ENCODE measurements at places on chromosomes 1 and 21.
A peak's percentile ranks its signal among the peaks of the same experiment; 100 is the strongest.

DNA sequence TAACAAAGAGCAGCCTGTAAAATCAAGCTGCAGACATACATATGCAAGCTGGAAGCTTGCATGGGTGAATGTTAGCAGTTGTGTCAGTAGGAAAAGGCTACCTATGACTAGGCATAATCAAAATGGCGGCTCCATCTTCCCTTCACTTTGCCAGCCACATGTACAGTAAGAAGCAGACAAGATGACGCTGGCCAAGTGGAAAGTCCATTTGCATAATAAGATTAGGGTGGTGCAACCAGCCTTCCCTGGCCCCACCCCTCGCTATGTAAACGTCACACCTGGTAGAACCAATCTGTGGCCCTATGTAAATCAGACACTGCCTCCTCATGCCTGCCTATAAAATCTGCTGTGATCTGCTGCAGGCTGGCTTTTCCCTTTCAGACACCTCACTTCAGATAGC is 171.9 kb upstream of the USP25 start:
- no peak for DNase-seq

DNA sequence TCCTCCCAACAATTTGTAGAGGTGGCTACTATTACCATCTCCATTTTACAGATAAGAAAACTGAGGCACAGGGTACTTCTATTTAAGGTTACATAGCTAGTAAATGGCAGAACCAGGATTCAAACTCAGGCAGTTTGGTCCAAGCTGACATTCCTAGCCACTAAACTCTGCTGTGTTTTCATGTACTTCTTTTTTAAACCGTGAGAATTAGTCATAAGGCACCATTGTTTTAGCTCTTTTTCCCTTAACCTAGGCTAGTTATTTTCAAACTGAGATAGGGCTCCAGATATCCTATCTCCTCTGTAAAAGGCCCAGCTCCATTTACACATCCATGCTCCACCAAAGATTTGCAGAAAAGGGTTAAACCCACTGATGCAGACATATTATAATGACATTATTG is 92.9 kb downstream of the PTPN14 start:
- DNase-seq: no peak

GRCh38 chr1:205680073-205680851 is at the start of gene SLC45A3:
SLC45A3 (minus strand) TSS chr1:205680509; CDS start chr1:205664656, 15,853 bp downstream.
- DNase-seq: peak; percentile 77

DNA sequence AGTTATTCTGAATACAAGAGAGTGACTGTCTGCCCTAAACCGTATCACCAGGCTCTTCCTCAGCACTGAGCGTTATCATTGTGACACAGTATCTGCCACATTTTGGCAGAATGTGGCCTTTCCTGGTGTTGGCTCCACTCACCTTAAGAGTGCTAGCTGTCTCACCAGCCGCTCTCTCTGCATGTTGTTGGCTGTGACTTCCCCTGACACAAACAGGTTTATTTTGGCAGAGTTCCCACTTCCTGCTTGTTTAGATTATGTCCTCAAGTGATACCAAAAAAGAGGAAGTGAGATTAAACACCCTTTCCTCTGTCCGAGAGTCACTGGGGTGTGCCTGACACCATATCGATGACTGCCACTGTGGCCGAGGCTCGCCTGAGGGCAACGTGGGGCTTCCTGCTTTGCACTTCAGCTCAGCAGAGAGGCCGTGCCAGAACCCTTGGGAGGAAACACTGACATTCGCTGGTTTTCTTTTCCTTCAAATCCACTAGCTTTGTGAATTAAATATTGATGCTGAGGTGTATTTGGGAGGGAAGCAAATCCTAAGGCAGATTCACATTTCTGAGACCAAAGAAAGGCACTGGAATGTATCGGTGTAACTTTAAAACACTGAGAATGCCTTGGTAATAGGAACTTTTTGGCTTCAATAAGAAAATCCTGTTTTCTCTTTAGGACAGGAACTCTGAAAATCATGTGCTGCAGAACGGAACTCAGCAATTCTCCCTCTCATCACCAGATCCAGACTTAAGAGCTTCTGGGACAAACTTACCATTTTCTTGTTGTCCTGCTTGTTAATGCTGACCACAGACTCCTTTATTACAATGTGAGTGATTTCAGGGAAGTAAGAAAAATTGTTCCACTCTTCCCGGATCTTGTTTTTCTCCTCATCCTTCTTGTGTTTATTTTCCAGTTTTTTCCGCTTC is 102.1 kb downstream of the JAK1 start:
- no peak for DNase-seq

DNA sequence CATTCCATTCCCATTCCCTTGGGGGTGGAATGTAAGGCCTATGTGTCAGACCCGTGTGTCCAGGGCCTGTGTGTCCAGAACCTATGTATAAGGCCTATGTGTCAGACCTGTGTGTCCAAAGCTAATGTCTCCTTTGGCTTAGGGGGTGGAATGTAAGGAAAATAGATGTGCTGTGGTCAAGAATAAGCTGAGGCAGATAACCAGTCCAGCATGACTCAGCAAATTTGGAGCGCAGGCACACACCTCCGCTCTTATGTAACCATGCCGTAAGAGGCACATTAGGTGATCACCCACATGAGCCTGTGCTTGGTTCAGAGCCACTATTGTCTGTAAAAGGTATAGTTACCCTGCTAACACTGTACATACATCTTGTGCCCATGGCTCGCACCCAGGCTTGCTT is 150.8 kb upstream of the SGIP1 start:
- no peak for DNase-seq

DNA sequence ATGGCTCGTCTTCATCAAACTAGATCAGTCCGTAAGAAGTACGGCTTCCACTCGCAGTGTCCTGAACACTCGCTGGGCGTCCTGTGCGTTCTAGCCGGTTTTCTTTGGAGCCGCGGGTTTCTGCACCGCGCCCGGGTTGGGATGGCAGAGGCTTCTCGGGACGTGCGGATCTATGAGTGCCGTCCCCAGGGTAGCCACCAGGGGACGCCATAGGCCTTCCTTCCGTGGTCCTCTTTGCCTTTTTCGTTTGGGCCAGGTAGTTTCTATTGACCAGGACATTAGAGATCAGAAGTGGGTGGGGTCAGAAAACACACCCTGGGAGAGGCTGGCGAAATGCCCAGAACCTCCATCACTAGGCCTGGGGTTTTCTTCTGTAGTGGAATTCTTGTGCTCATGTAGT is 273.8 kb downstream of the FAM72C start:
- no peak for DNase-seq

DNA sequence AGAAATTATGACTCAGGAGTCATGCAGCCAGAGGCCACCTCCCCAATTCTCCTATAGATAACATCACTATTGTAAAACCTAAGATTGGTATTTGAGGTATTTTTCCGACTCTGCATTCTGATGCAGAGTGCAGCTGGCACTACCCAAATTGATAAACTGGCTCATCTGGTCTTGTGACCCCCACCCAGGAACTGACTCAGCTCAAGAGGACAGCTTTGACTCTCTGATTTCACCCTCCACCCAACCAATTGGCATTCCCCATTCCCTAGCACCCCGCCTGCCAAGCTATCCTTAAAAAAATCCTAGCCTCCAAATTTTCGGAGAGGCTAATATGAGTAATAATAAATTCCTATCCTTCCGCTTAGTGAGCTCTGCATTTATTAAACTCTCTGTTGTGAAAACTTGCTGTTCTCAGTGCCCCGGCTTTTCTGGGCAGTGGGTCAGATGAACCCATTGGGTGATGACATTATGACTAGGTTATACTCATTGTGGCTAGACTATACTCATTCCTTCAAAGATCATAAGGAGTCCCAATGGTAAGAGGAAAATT is 39.4 kb upstream of the EPS15 start:
- DNase-seq: no peak

DNA sequence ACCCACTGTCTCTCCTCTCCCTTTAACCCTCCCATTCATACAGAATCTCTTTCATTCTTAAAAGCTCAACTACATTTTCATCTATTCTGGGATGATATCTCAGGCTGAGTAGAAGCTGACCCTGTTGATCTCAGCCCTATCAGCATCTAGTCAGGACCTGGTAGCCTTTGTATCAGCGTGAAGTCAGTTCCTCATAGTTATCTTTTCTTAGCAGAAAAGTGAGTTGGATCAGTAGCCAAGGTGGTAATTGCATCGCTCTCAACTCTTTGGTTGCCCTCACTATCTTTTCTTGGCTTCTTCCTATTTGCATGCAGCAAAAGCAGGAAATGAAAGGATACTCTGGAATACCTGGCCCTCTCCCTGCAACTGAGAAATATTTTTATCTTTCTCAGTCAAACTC is 13.6 kb upstream of the GOLT1A start:
- DNase-seq: no peak

DNA sequence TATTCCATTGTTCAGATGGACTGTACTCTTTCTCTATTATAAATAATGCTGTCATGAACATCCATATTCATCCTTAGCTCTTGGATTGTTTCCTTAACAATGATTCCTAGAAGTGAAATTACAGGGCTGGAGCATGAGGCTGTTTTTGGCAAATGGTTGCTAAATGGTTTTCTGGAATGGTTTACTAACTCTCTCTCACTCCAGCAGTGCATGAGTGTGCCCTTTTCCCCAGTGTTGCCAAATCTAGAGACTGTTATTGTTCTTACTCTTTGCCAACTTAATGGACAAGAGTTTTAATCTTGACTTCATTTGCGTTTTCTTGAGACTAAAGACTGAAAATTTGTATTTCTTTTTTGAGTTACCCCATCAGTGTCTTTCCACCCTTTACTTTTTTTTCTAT is 113.0 kb downstream of the PAPPA2 start:
- DNase-seq: no peak

- DNase-seq: no peak
Observed at GRCh38 chr1:43660355-43660754, 10.4 kb downstream of the KDM4A start.

DNA sequence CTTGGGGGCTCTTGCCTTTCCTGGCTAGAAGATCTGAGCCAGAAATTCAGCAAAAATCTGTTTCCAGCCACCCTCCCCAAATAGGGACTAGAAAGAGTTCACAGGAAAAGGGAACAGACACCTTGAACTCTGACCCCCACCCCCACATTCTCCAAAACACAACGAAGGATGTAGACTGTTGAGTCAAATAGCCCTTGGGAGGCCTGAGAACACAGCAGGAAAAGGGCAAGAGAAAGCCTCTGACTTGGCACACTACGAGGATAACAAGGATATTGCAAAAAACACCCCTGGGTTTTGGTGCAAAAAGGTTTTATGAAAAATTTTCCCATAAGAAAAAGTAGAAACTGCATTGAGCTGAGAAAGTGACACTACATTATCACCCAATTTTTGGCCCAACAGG is 1.9 kb upstream of the YRDC start:
- DNase-seq: no peak

DNA sequence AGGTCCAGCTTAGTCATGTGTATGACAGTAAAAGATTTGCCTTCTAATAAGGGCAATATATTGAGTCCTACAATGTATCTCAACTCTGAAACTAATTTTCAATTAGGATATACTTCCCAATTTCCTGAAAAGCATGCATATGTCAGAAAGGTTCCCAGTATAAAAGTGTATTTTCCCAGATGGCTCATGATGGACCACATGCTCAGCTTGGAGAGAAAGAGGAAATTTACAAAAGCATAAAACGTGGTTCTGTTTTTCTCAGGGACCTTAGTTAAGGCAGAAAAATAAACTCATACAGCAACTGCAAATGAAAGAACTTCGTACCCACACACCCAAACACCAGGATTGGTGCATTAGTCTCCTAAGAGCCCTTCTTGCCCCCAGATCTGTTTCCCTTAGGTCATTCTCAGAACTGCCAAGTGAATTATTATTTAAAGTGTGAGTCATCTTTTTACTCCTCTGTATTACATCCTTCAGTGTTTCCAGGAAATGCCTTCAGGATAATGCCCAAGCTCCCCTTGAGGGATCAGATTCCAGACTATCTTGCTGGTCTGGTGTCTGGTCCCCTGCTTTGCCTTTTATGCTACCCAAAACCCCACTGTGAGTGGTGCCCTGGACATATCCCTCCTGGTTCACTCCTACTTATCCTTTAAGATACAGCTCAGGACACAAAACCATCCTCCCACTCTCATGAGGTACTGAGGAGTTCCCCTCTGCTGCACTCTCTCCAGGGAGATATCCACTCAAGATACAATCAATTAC is 57.4 kb downstream of the SSX2IP start:
- DNase-seq: no peak

DNA sequence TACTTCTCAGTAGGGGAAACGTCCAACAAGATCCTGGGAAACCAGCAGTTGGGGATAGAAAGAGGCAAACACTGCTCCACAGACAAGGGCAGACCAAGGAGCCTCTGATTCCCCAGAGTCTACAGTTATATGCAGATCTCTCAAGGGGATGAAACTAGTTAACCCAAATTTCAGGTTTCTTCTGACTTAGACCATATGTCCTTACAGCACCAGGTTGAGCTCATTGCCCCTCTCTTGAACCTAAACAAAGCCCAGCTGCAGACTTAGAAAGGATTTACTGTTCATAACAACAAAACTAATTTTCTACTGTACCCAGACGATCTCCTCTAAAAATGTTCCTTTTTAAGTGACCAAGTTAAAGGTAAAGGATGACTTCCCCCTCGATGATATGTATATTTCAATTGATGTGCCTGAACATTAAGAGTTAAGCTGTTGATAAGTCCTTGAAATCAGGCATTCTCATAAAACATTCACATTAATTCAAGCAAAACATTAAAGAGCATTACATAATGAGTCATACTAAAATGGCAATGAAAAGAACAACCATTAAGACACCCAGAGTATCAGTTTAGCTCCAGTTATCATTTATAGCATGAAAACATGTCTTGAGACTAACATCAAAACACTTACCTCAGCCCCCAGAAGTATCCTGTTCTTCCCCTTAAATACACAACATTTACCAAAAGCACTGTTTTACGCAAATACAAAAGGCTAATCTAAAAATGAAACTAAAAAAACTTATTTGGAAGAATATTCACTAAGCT is 24.1 kb downstream of the SMYD3 start:
- DNase-seq: no peak

- DNase-seq: no peak
Observed at GRCh38 chr1:246677842-246678241, 46.4 kb upstream of the SCCPDH start.

DNA sequence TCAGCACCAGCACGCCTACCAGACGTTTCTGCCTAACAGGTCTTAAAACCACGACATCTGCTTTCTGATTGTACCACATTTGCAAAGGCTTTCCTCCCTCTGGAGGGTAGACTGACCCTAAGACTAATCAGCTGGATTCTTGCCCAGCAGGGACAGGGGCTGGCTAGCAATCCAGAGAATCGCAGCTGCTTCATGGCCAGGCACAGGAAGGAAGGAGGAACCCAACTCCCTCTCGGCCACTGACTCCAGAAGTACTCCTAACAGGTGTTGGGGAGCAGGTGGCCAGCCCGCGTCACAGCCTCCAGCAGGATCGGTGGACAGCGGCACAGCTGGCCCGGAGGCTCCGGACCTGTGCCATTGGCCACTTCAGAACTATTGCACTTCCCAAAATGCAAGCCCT is 180.8 kb downstream of the NPHP4 start:
- no peak for DNase-seq
